GM12864 (cell line): ENCODE measurements at places on chromosomes 12 and 14.

- no peak for DNase-seq
Measured at GRCh38 chr14:72605921-72606220, 288.0 kb downstream of the DPF3 start.

- no peak for DNase-seq
Measured at GRCh38 chr12:1926251-1926657, 7.8 kb upstream of the CACNA2D4 start.

- no peak for DNase-seq
Measured at GRCh38 chr14:103019826-103020225, 37.5 kb downstream of the CDC42BPB start.

- DNase-seq, result no peak
Measured at GRCh38 chr14:52954346-52955214, 3.7 kb upstream of the FERMT2 start.
